Activated T-helper 9 cell treated with anti-CD3 and anti-CD28 coated beads, Interleukin-2, amount 50 U/mL, for 16 hours (primary cell): ENCODE measurements at places on chromosomes 7 and 10.
A peak's percentile ranks its signal among the peaks of the same experiment; 100 is the strongest.

GRCh38 chr10:97903128-97904017 lies 53.7 kb downstream of the GOLGA7B start:
- no peak for DNase-seq

DNA sequence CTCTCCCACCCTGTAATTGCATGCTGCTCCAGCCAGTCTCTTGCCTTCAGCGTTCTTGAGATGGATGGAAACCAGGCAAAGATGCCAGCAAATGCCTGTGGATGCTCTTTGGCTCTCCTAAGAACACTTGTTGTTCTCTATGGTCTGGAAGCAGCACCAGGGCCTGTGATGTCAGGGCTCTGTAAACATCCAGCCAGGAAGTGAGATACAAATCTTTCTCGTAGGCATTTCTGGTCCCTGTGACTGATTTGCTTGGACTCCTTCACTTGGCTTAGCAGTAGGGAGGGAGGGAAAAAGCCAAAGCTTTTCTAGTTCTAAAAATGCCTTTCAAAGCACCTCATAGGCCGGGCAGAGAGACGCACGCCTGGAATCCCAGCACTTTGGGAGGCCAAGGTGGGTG lies 201.3 kb downstream of the REEP3 start:
- DNase-seq, result no peak

DNA sequence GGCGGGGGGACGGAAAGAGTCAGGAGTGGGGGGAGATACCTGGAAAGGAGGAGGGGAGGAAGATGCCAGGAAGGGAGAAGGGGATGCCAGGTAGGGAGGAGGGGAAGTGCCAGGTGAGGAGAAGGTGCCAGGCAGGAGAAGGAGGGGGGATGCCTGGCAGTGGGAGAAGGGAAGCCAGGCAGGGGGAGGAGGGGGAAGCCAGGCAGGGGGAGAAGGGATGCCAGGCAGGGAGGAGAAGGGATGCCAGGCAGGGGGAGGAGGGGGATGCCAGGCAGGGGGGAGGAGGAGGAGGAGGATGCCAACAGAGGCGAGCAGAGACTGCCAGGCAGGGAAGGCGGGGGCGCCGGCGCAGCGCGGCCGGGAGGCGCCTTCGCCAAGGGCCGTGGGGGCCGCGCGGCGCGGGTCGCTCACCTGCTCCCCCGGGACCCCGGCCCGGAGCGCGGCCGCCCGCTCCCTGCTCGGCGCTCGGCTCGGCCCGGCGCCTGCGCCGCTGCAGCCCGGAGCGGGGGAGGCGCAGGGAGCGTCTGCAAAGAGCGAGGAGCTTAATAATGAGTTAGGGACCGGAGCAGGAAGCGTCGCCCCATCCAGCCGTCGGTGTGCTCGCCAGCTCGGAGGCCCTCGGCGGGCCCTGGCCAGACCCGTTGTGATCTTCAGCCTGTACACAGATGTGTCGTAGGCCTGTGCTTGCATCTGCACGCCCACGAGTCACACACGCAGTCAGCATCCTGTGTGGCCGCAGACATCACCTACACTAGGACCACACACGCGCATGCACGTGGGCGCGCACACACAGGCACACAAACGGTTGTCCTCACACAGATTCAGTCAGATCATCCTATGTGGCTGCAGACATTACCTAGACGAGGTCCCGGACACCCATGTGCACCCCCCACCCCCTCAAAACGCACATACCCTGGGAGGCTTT lies 28.4 kb upstream of the SMARCD3 start:
- peak; percentile 24 for DNase-seq

DNA sequence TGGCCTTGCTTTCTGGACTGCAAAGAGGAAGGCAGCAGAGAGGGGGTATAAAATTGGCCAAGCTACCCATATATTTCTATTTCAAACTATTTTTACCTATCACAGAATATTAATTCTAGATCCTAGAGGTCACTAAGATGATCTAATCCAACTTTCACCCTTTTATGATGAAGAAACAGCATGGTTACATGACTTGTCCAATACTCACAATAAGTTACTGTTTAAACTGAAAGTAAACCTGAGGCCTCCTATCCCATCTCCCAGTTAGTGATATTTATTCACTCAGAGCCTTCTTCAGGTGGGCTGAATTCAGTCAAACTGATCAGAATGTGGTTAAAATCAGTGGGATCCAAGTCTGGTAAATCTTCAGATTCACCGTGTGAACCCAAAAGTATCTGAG lies 1345.1 kb downstream of the XPNPEP1 start:
- DNase-seq, result no peak

DNA sequence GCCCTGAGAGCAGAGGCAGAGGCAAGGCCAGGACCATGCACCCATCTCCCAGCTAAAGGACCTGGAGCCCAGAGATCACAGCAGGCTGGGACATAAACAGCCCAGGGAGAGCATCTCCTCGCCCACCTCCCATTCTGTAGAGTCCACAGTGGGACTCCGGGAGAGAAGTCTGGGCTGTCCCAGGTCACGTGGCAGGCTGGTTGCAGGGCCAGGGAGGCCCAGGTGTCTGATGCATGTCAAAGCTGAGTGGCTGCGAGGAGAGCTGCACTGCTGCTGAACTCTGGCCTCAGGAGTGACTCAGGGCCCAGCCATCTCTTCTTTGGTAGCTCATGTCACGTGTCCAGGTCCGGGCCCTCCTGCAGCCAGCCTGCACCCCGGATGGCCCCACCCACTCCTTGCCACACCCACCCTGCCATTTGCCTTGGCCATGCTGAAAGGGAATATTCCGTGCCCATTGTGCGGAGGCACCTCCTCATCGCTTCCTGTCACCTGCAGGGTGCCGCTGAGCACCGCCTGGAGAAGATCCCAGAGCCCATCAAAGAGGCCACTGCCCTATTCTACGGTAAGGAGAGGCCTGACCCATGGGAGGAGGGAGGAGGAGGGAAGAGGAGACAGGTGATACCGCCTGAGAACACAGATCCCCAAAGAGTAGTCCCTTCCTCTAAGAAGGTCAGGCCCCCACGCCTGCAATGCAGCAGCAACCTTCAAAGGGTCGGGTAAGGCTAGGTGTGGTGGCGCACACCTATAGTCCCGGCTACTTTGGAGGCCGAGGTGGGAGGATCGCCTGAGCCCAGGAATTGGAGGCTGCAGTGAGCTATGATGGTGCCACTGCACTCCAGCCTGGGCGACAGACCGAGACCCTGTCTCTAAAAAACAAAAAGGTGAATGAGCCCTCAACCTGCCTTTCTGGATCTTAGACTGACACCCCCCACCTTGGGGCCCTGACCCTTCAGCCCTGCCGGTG lies 12.6 kb upstream of the SH2B2 start:
- DNase-seq, result no peak

DNA sequence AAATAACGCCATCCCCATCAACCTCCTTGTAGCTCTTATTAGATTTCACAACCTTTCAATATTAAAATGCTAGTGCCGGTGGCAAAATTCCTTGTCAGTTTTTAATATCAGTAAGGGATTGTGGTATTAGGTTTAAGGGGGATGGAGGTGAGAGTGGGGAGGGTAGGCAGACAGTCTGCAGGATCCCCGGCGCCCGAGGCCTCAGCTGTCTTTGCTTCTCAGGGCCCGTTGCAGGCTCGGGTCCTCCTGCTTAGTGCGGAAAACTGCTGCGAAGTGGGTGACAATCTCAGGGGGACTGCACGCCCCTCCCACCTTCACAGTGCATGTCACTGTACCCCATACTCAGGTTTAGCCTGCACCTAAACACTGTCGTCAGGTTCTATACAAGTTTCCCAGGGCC lies 274.3 kb upstream of the PODXL start:
- DNase-seq, result no peak

DNA sequence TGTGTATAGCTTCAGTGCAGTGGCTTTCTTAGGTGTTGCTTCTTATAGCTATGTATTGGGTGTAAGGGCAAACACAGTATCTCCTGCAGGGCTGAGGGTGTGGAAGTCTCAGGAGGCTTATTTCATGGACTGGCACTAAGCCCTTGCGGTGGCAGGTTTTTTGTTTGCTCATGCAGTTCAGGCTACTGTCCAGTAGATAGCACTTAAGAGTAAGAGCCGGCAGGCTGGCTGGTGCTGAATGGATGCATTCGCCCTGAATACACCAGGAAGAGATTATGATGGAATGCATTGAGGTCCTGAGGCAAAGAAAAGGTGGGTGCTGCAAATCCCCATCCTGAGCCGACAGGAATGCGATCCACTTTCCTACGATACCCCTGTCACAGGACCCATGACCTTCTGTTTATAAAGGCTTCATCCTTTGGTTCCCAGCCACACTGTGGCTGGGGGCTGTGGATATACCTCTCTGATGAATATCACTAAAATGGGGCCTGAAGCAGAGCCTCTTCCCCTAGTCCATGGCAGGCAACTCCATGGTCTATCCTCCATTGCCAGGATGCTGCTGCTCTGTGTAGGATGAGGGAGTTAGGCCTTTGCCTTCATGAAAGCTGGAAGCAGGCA lies 44.9 kb downstream of the ANXA8 start:
- no peak for DNase-seq

DNA sequence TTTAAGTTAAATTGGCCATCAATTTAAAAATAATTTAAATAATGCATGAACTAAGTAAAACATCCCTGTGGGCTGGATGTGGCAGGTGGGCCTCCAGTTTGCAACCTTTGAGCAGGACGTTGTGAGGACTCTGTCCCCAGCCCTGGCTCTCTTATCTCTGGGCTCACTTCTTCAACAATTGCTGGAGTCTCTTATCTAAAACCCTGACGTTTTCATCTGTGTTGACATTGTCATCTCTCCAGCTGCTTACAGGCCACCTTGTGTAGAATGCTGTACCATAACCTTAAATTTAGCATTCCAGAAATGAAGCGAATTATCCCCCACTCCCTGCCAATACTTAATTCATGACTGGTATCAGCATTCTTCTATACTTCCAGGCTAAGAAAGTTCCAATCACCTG lies 3.2 kb upstream of the KIF5B start:
- no peak for DNase-seq

- no peak for DNase-seq
Measured at GRCh38 chr7:76509931-76510877, at the start of gene UPK3B. Gene UPK3B, plus strand, starts transcription at chr7:76510552. Its CDS starts 101 bp downstream, at chr7:76510653.

DNA sequence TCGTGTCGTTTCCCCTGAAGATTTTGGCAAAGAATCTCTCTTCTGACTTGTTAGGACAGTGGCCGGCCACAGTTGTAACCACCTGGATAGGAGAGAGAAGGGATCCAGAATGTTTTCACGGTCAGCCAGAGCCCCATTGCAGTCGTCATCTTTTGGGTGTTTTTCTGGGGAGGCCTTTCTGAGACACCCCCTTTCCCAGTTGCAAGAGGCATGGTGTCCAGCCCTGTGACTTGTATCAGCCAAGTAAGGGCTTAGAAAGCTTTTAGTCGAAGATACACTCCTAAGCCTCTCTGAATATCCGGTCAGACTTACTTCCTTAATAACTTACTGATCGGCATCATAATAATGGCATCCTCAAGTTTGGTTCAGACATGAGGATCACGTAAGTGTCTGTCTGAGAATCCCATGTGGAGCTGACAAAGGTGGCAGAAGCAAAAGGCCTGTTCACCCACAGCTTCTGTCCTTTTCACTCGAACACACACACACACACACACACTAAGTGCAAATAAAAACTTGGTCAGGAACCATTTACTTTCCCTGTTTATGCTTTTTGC lies 435.7 kb upstream of the GALNT17 start:
- no peak for DNase-seq

DNA sequence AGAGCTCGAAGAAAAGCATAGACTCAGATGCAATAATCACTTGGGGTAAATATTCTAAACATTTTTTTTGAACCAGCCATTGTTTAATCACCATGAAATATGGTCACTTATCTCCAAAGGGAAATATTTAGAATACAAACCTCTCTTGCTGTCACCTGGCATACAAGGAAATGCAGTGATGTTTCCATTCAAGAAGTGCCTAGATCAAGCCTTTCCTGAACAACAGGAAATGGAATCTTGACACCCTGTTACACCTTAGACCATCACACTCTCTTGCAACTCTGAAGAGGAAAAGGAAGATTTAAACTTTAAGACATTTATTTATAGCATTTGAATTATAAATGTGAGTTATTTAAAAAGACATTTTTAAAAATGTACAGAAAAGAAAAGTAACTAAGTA lies 263.0 kb upstream of the BMPER start:
- DNase-seq, result no peak

DNA sequence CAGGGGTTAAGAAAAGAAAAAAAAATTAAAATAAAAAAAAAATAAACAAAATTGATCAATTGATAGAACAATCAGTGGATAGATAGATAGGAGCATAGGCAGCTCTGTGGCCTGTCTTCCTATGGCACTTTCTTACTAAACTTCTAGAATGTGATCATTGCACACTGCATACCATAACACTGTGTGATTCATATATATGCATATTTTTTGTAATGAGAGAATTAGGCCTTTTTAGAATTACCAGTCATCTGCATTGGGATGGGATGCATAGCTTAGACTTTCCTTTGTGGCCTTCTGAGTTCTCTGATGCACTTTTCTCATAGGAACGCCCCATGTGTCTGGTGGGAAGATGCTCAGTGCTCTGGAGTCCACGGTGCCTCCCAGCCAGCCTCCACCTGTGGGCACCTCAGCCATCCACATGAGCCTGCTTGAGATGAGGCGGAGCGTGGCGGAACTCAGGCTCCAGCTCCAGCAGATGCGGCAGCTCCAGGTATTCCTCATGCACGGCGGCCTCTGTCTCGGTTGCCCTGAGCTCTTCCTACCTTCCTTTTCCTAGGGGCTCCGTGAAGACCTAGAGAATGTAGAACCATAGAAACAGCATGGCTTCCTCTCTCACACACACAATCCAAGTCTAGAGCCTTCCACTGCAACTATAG lies 222.5 kb downstream of the ARHGAP21 start:
- no peak for DNase-seq

DNA sequence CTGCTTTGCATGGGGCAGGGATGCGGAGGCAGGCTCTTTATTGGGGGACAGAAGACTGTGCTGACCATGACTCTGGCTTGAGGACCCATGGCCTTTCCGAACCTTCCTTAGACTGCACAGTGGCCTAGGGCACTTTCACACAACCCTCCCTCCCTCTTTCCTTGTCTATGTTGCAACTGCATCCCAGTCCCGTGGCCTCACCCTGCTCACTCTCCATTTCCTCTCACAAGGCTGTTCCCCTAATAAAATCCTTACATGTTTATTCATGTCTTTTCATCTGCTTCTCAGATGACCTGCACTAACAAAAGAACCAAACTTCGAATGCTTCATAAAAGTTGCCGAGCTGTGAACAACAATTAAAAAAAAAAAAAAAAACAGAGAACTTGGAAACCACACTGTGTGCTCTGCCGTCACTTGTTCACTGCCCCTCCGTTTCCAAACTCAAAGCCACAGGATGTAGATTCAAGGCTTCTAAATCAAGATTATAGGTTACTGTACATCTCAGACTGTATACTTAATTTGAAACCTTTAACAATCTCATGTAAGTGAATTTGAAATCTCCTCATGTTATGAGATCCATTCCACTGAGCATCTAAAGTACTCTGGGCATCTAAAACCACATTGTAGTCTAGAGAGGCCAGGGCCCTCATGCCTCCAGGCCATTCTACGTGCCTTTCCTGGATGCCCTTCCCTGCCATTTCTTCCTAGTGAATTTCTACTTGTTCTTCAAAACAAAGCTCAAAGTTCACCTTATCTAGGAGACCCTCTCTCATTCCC lies 265.9 kb downstream of the SNX13 start:
- DNase-seq, result no peak

- no peak for DNase-seq
Measured at GRCh38 chr7:116577320-116577871, 52.6 kb downstream of the CAV1 start.

- no peak for DNase-seq
Measured at GRCh38 chr10:24208661-24209431, at the start of gene KIAA1217. Gene KIAA1217, plus strand, starts transcription at chr10:24209138. Its CDS starts 56 bp downstream, at chr10:24209194.
